ENCODE measurements at places on chromosomes 5 and 9.

GRCh38 chr9:18969128-18969527, 63.9 kb downstream of the SAXO1 start:
- DNase-seq = no peak

GRCh38 chr9:116390303-116391228, 237.0 kb downstream of the PAPPA start:
- DNase-seq = no peak

DNA sequence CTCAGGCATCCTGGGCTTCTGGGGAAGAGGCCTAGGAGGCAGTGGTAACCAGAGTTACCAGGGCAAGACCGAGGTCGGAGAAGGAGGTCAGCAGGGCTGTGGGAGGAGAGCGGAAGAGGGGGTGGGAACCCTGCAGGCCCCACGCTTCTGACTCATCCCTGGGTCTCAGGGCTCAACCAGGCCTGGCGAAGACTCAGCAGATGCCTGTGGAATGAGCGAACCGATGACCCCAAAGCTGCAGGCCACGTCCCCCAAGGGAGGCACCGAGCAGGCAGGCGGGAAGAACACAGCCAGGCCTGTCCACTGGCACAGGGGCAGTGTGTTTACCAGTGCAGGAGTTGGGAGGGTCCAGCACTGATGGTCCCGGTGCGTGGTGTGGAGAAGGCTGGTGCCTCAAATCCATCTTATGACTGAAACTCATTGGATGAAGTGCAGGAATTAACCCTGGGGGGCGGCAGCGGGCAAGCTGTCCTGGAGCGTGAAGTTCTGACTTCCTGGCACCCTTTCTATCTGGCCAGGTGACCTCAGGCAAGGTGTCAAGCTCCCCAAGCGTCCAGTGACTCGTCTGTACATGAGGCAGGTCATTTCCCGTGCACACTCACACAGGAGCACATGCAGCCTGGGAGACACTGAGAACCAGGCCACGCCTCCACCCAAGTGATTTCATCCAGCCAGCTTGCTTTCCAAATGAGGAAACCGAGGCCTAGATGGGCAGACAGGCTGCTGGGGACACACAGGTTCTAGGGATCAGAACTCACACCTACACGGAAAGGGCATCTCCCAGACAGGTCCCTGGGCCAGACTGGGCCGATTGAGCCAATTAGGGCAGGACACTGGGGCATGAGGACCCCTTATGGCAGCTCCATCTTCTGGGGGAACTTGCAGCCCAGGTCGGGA, 69.1 kb downstream of the ADAMTS2 start:
- peak; percentile 99 for DNase-seq

DNA sequence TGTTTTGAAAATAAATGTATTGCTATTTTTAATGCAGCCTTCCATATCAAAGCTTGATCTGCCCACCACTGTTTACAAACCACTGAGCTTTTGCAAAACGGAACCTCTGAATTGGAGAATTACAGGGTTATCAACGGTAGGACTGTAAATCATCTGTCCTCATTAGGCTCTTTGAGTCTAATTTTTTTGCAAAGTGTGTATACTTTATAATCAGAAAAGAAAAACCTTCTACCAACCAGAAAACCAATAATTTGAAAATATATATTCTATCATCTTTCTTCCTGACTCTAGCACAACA, 6.8 kb upstream of the SLC2A8 start:
- no peak for DNase-seq

GRCh38 chr5:16727755-16728325, 111.0 kb upstream of the RETREG1 start:
- DNase-seq = no peak

GRCh38 chr5:56313004-56313531, 79.9 kb upstream of the ANKRD55 start:
- no peak for DNase-seq

DNA sequence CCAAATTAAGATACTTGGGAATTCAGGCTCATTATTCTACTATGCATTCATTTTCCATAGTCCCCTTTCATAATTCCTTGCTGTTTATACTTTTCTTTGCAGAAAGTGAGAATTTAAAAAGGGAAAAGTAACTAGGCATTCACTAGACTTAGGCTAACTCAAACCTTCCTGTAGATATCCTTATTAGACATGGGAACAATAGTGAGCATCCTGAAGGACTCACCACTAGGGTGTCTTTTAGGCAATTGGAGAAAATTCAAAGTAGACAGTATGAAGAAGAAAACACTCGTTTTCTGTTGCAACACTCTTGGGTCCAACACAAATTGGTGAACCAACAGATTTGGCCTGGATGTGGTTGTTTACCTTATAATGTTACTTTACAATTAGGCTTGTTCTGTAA, 213.2 kb upstream of the GRIN3A start:
- no peak for DNase-seq

- no peak for DNase-seq
Measured at GRCh38 chr5:152864991-152865390, 459.9 kb upstream of the NMUR2 start.

DNA sequence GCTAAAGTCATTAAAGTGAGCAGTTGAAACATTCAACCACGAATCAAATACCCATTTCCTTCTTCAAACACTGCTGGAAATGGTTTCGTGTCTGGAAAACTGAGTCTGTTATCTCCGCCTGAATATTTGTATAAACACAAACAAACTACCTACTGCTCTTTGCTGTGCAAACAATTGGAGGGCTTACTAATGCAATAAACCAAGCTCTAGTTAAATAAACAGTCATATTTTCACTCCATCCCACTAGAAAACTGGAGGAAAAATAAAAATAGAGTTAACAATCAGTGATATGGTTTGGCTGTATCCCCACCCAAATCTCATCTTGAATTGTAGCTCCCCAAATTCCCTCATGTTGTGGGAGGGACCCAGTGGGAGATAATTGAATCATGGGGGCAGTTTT, 397.6 kb downstream of the RASEF start:
- no peak for DNase-seq

GRCh38 chr5:179771311-179771895, 22.4 kb upstream of the LTC4S start:
- no peak for DNase-seq

DNA sequence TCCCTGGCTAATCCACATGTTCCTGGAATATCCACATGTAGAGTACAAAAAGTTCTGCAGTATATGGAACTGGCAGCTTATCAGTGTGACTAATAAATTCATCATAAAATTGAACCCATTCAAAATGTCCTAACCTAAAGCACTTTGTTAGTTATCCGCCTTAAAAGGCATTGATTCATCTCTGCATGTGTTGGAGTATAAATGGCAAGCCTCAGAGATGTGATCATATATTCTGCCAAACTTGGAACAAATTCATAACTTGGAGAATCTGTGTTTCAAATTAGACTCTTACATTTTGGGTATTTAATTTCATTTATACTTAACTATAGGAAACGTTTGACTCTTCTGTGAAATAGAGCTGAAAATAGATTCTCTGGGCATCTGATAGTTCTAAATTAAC, 25.2 kb upstream of the NREP start:
- peak; percentile 89 for DNase-seq

- no peak for DNase-seq
Measured at GRCh38 chr9:35338086-35338485, 151.8 kb upstream of the RUSC2 start.

DNA sequence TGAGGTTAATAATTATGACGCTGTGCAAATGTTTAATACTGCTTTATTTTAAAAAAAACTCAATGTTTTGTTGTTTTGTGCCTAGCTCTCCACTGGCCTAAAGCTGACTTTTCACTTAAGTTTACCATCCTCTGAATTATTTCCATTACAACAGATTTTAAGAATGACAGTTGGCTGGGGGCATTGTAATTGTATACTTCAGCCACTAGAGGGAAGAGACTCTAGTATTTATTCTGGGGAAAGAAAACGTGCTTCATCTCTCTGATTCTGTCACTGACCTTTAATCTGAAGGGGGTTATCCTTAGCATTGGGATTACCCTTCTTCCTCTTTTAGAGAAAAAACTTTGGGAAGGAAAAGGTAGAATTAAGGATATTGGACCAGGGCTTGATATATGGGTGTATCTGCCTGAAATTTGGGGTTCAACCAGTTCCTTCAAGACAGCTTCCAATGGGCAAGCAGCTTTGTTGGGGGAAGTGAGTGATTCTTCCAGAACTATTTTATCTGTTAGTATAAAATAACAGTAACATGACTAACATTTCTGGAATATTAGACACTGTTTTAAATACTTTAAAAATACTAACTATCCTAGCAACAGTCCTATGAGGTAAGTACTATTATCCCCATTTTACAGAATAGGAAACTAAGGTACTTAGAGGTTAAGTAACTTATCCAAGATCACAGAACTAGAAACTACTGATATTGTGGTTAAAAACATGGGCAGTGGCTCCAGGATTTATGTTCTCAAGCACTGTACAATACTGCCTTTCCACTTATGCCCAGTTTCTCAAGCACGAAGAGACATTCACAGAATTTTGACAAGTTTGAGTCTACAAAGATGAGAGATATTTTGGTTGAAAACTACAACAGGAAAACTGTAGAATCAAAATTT, 208.4 kb downstream of the CD180 start:
- peak; percentile 44 for DNase-seq

- DNase-seq = peak; percentile 30
Measured at GRCh38 chr5:2017540-2018389, 135.0 kb upstream of the IRX4 start.

DNA sequence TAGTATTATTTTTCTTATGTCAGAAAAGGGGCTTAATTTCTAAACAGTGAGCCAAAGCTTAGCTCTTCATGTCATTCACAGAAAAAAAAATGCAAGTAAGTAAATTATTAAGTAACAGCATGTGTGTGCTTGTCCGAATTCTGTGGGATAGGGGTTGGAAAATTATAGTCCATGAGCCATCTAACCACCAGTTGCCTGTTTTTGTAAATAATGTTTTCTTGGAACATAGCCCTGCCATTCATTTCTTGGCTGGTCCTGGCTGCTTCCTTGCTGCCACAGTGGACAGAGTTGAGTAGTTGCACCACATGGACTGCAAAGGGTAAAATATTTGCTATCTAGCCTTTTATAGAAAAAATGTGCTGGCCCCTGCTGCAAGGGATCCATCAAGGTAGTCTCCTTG, 513.7 kb upstream of the WWC1 start:
- DNase-seq = peak; percentile 31

GRCh38 chr5:115423541-115423940, 121.0 kb downstream of the FEM1C start:
- no peak for DNase-seq

DNA sequence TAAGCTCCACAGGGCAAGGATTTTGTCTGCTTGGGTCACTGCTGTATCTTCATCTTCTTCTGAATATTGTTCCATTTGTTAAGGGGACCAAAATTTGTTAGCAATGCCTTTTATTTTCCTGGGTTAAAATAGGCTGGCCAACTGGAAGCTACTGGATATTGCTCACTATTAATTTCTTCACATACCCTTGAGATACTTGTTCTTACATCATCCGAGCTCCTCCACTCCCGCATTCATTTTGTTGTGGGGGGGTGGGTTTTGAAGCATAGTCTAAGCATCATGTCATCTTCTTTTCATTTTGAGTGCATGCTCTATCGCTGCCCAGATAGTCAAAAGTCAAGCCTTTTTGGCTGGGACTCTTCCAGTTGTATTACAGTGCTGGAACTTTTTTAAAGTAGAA, 42.5 kb upstream of the PIK3R1 start:
- DNase-seq = peak; percentile 55

DNA sequence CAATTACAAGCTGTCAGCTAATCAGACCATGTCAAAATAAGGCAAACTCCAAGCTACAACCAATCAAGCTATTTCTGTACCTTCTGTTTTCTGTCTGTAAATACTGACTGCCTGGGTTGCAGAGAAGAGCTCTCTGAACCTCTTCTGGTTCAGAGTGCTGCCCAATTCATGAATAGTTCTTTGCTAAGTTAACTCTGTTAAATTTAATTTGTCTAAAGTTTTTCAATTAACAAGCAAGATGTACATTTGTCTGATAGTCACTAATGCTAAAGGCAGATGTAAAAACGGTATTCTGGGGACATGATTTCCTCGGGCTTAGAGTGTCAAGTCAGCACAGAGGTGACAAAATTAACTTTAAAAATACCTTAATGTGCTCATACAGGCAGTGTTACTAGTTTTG, 408.3 kb upstream of the CLINT1 start:
- DNase-seq = no peak

DNA sequence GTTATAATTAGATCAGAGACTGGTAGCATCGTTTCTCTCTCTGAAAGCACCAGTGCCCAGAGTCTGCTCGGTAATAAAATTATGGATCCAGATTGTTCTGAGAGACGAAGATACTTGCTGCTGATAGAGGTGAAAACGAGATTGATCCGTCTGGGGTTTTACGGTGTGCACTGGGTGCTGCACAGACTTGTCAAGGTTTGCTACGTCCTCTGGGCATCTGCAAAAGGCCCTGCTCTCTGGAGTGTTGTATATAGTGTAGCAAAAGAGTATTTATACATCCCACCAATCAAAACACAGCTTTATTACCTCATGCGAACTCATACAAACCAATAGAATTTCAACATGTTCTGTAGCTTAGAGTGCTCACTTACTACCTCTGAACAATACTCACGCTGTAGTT, 219.3 kb downstream of the PBX3 start:
- no peak for DNase-seq

GRCh38 chr9:74331607-74332006, 165.5 kb upstream of the RORB start:
- DNase-seq = no peak

GRCh38 chr5:37810311-37810710, 29.5 kb downstream of the GDNF start:
- peak; percentile 91 for DNase-seq

DNA sequence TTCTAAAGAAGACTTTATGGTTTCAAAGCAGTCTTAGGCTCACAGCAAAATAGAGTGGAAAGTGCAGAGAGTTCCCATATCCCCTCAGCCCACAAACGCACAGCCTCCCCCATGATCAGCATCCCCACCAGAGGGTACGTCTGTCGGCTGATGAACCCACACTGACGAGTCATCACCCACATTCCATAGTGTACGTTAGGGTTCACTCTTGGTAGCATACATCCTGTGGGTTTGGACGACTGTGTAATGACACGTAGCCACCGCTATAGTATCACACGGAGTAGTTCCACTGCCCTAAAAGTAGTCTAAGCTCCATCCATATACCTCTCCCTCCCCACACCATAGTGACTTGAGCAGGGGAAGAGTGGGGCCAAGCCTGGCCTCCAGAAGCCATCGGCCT, 135.7 kb upstream of the PHYKPL start:
- no peak for DNase-seq

GRCh38 chr5:16819522-16820167, 116.4 kb downstream of the MYO10 start:
- DNase-seq = peak; percentile 42

GRCh38 chr5:17004441-17005106, 68.5 kb upstream of the MYO10 start:
- DNase-seq = no peak

DNA sequence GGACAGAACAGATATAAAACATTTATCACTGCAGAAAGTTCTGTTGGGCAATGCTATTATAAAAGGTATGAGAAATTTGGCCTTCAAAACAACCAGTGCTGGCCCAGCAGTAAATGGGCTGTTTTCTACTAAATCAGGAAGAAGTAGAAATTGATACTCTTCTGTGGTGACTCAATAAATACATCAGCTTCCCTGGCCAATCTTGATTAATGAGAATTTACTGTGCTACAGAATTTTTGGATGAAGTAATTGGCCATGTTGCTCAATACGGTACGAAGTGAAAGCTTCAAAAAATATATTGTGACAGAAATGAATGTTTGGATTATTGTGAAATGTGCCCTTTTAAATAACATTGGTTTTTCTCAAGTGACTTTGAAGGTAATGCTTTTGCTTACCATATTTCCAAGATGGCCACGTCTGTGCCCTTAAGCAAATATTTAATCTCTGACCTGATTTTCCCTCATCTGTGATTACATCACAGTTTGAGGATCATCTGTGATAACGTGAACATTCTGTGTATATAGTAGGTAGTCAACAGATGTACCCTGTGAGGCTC, 4.2 kb downstream of the DNAJA1 start:
- DNase-seq = peak; percentile 85
